GM12865 (cell line): ENCODE measurements at places on chromosomes 7 and 10.
A peak's percentile ranks its signal among the peaks of the same experiment; 100 is the strongest.

DNA sequence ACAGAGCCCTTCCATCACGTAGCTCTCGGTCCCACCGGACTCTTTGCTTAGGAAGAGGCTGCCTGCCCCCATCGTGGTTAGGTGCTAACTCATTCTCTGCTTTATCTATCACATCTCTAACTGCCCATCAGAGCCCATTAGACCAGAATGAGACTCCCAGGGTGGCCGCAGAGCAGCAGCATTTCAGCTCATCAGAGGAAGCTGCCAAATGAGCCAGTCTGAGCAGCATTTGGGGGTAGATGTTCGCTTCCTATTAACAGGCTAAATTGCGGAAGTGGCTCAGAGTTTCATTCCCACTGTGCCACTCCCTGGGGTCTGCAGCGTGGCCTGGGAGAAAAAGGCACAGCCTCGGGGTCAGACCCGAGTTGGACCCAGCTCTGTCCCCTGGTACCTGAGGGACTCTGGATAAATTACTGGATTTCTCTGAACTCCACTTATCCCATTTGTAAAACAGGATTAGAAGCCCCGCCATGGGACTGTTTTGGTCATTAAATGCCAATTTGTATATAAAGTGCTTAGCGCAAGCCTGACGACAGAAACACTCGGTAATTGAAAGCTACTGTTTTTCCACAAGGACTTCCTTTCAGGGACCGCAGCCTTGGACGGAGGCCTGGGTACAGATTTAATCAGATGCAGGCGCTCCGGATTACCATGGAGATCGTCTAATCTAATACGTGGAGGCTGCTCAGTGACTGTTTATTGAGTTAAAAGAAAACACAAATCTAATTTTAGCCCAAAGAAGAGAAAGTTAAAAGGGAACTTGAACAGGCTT lies 73.8 kb upstream of the PRLHR start:
- DNase-seq = no peak

- no peak for DNase-seq
These were observed 108.0 kb downstream of the MKI67 start for GRCh38 chr10:128018236-128018635.

GRCh38 chr10:131931981-131932380 lies 31.2 kb downstream of the PPP2R2D start:
- no peak for DNase-seq

DNA sequence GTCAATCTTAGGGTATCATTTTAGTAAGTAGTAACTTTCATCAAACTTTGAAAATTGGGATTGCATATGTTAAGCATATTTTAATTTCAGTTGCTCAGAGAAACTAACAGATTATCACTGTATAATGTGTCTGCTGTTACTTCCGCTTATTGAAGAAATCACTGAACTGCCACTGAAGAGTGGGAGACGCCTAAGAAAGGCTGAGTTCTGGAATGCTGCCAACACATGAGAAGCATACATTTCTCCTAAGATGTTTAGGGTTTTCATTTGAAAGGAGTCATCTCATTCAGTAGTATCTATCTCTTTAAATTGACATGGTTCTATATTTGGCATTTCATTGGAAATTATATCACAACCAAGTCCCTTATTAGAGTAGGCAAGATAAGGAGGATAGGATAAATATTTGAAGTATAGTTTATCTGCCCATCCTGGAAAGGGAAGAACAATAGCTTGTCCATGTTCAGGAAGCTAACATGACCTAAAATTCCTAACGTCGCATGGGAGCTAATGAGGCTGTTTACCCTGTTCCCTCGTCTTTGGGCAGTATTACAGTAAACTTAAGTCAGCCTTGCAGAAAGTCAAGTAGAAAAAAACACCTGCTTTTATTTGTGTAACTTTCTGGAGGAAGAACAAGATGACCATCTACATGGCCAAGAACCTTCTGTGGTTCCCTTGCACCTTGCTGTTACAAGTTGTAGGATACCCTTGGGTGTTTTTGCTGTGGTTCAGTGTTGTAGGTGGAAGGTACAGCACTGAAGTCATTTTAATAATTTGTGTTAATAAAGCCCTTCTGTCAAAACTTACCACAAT lies 67.3 kb downstream of the NHLRC2 start:
- no peak for DNase-seq

DNA sequence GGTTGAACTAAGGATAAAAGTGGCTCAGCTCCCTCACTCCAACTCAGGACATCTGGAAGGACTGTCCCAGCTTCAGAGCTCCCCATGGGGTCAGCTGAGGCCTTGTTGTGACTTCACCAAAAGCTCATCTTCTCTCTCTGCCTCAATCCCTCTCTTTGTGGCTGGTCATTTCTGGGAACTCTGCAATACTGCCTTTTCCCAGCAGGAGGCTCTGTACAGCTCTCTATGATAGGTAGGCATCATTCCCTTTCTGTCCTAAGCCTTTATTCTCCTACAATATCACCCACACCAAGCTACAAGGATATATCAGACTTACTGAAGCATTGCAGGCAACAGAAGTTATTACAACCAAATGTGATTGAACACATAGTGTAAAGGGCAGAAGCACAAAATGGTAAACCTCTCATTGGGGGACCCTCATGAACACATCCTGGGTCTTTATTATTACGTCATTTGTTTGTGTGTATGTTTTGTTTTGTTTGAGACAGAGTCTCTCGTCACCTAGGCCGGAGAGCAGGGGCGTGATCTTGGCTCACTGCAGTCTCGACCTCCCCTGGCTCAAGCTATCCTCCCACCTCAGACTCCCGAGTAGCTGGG lies 36.7 kb upstream of the PRPS1L1 start:
- peak; percentile 26 for DNase-seq

GRCh38 chr7:121212036-121212435 lies 116.8 kb upstream of the WNT16 start:
- no peak for DNase-seq

DNA sequence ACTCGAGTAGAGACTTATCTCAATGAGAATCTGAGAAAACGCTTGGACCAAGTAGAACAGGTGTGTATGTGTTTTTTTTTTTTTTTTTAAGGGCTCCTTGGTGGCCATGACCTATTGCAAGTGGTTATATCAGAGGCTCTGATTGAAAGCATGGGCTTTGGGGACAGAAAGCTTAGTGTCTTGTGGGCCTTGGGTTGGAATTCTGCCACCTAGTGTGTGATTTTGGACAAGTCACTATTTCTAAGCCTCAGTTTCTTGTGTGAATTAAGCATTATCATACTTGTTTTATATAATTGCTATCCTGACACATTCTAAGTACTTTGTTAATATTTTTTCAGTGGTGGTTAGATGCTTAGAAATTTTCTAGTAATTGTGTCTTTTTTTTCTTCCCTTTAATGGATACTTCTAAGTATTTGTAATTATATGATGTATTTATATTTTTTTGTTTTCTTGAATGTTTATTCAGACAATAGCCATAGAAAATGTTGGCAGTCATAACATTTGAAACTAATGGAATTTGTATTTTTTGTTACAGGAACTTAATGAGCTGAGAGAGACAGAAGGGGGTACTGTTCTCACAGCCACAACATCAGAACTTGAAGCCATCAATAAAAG lies 33.1 kb downstream of the SMC3 start:
- DNase-seq = peak; percentile 79

- no peak for DNase-seq
These were observed 256.5 kb downstream of the FRMD4A start for GRCh38 chr10:14074062-14074884.
